ENCODE measurements at places on chromosomes 13 and 19. TPM values are rescaled to one million over a fixed set of nuclear protein-coding genes. Genes with fewer than 3 reads are reported as not detected.

ZNF578 gene
- total RNA-seq = 4.7 TPM

VAV1 gene
- 12.2 TPM for total RNA-seq

NLRP5 gene
- not detected for total RNA-seq

MBNL2 gene
- total RNA-seq = 59.6 TPM

CEACAM5 gene
- total RNA-seq = not detected

DNA sequence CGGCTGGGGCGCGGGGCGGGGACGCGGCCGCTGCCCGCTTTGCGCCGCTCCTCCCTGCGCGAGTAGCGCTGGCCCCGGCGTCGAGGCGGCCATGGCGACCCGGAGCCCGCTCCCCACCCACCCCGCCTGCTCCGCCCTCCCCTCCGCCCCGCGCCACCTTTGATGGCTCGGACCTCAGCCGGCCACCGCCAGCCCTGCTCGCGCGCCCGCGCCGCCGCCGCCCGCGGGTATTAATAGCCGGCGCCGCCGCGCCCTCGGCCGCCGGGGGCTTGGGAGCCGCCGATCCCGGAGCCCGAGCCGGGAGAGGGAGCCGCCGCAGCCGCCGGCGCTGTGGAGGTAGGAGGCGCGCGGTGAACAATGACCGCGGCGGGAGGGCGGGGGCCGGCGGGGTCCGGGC lies 261 bp downstream of the FARP1 start:
- DNase-seq = no peak

DNA sequence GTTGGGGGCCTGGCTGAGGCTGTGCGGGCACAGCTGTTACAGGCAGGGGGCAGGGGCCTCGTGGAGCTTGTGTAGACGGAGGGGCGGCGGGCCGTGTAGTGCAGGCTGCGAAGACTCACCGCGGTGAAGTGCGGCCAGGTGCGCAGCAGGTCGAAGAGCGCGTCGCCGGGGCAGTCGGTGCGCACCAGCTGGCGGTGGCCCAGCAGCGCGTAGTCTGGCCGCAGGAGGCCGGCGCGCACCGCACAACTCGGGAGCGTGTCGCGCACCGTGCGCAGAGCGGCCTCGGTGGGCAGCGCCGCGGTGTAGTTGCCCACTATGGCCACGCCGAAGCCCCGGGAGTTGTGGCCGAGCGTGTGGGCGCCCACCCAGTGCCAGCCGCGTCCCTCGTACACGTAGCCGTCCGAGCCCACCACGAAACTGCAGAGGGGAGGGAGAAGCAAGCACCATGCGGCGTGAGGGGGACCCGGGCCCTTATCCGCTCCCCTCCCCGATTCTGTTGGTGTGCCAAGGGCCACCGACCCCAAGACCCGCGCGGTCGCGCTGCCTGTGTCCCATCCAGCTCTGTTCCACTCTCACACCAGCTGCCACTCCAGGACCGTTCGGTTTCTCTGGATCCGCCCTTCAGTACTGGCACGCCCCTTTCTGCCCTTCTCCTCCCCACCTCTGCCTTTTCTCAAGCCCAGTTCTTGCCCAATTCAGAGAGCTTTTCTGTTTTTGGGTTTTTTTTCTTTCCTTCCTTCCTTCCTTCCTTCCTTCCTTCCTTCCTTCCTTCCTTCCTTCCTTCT lies 5.4 kb upstream of the RASAL3 start:
- no peak for DNase-seq

- DNase-seq = no peak
These were observed 16.4 kb downstream of the RCN3 start for GRCh38 chr19:49544154-49544553.

DNA sequence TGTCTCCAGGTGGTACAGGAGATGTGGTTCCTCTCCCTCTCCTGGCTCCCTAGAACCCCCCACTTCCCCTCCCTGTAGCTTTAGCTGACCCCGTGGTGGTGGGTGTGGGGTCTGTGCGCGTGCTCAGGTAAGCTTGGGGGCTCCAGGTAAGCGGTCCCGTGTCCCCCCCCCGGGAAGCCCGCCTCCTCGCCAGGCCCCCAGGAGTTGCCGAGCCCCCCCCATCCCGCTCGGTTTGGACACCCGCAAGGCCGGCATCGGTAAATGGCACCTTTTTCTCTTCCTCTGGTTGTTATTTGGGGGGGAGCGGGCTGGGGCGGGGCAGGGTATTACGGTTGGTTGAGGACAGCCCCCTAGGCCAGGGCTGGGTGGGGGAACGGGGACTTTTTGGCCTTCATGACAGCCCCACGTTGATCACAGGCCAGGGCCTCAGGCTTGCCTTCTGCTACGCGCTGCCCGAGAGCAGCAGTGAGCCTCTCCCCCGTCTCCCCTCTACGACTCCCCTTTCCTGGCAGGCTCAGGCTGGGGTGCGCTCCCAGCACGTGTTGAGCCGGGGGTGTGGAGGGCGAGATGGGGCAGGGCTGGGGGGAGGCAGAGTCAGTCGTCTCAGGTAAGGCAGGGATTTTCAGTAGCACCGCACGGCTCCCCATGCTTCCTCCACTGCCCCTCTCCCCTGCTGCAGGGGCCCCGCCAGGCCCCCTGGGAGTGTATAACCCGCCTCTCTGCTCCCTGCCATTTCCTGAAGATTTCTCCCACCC lies 10.7 kb upstream of the LIN7B start:
- DNase-seq = no peak

GRCh38 chr13:92547266-92547665 lies 679.3 kb upstream of the GPC6 start:
- no peak for DNase-seq

- DNase-seq = no peak
These were observed 5.5 kb upstream of the ADAMTS10 start for GRCh38 chr19:8615813-8616596.

DNA sequence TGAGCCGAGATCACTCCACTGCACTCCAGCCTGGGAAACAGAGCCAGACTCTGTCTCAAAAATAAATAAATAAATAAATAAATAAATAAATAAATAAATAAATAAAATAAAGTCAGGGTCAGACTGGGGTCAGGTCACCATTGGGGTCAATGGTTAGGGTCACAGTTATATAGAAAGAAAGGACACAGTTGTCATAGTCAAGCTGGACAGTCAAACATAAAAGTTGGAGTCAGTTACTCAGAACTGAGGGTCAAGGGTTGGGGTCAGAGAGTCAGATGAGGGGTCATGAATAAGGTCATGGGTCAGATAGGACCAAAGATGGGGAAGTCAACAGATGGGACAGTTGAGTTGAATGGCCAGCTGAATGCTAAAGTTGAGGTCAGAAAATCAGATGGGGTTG lies 16.7 kb upstream of the EPOR start:
- no peak for DNase-seq

DNA sequence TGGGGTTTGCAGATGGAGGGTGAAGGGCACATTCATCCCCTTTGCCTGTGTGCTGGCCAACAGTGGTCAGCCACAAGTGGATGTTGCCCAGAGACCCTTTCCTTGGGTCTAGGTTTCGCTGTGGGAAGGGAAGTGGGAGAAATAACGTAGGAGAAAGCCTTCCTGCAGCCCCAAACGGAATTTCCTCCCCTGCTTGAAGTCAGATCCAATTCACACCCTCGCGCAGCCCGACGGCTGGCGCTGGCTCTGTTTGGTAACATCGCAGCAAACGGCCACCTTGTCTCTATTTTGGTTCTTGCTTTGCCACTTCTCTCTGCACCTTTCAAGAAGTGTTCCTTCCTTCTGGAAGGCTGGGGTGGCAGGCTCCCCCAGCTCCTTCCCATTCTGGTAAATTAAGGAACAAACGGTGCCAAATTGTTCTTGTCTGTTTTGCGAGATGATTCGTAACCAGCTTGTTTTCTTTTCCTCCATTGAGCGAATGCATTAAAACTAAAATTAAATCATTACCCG lies 45.4 kb downstream of the CHST8 start:
- no peak for DNase-seq

GRCh38 chr13:74117207-74117705 lies 16.9 kb downstream of the KLF12 start:
- DNase-seq = no peak

- DNase-seq = no peak
These were observed 5.5 kb downstream of the SIN3B start for GRCh38 chr19:16834747-16835146.

DNA sequence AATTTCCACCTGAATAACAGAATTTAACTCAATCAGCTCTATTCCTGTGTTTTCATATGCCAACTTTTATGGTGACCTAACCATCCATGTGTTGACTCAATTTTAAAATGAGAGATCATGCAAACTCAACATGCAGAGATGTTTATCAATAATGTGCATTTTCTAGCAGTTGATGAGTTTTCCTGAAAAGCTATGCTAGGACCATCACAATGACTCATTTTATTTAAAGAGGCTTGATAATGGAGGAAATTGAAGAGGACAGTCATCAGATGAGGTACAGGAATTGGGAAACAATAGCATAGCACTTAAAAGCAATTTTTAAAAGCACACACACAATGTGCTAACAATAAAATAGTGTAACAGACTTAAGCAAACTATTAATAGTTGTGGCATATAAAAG lies 127.1 kb downstream of the VWA8 start:
- DNase-seq = no peak

GRCh38 chr19:29858000-29858596 lies 46.3 kb downstream of the CCNE1 start:
- no peak for DNase-seq

- no peak for DNase-seq
These were observed 719 bp upstream of the GRK1 start for GRCh38 chr13:113666329-113666670.

DNA sequence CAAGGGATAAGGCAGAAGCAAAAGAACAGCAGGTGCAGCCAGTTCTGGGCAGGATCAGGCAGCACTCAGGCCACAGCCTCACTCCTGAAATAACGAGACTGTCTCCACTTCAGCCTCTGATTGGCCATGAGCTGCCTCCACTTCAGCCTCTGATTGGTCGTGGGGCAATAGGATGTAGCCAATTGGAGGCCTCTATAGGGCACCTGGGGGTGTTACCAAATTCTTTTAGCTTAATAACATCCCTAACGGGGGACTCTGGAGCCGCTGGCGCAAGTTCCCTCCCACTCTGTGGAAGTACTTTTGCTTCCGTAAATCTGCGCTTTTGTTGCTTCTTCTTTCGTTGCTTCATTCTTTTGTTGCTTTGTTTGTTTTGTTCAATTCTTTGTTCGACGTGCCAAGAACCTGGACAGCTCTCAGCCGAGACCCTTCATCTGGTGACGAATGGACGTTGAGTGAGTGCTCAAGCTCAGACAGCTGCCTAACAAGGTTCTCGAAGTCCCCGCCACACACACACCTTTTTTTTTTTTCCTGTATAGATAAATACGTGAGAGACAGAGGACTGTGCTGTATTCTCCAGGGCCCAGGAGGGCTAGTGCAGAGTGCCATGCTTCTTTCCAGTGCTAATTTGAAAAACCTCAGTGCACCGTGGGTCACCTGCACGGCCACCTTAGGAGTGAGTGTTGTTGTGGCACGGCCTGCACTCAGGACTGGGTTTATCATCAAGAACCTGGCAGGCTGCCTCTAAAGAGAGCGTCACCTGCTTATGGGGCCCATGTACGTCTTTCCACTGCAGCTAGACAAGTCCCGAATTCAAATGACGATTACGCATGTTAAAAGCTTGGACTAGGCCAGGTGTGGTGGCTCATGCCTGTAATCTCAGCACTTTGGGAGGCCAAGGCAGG lies 32.0 kb upstream of the TUBGCP3 start:
- no peak for DNase-seq
